ENCODE measurements at places on chromosomes 6 and 20. TPM values are rescaled to one million over a fixed set of nuclear protein-coding genes. Genes with fewer than 3 reads are reported as not detected.

Gene IPCEF1
- under 0.01 TPM for total RNA-seq

Gene GMPR
- 8.1 TPM for total RNA-seq

Gene CASS4
- total RNA-seq = 0.77 TPM

Gene LGSN
- total RNA-seq = not detected

Gene SMLR1
- not detected for total RNA-seq

Gene GLP1R
- total RNA-seq = not detected

Gene FAM217A
- total RNA-seq = not detected

Gene BPI
- not detected for total RNA-seq

Gene GPR6
- total RNA-seq = not detected

Gene RREB1
- 19.6 TPM for total RNA-seq

Gene KIF25
- not detected for total RNA-seq

Gene SCUBE3
- total RNA-seq = 58.5 TPM

Gene CD109
- total RNA-seq = 44.8 TPM

Gene TSHZ2
- 1.5 TPM for total RNA-seq

Gene FRK
- total RNA-seq = 0.33 TPM

Gene TPD52L2
- 171 TPM for total RNA-seq

Gene CFB
- 5.6 TPM for total RNA-seq

Gene NHSL1
- total RNA-seq = 1.8 TPM

Gene ADGRG6
- total RNA-seq = 6.6 TPM

Gene STX11
- total RNA-seq = 0.77 TPM

Gene EMILIN3
- total RNA-seq = under 0.01 TPM

Gene TGM3
- total RNA-seq = not detected

Gene PKIB
- 3.8 TPM for total RNA-seq
